ENCODE measurements at places on chromosomes 5 and 9.

GRCh38 chr9:134661791-134662142, 20.2 kb downstream of the COL5A1 start:
- no peak for DNase-seq

- no peak for DNase-seq
These were observed 7.0 kb downstream of the LNPEP start for GRCh38 chr5:96942911-96943310.

- DNase-seq: no peak
These were observed 99.0 kb downstream of the MUSK start for GRCh38 chr9:110767559-110768063.

- DNase-seq: peak; percentile 82
These were observed 35.2 kb downstream of the ZNF366 start for GRCh38 chr5:72472031-72472430.

- DNase-seq: no peak
These were observed 24.0 kb downstream of the TGFBI start for GRCh38 chr5:136052692-136053335.

GRCh38 chr5:139565411-139566305, 4.5 kb downstream of the UBE2D2 start:
- peak; percentile 90 for DNase-seq

DNA sequence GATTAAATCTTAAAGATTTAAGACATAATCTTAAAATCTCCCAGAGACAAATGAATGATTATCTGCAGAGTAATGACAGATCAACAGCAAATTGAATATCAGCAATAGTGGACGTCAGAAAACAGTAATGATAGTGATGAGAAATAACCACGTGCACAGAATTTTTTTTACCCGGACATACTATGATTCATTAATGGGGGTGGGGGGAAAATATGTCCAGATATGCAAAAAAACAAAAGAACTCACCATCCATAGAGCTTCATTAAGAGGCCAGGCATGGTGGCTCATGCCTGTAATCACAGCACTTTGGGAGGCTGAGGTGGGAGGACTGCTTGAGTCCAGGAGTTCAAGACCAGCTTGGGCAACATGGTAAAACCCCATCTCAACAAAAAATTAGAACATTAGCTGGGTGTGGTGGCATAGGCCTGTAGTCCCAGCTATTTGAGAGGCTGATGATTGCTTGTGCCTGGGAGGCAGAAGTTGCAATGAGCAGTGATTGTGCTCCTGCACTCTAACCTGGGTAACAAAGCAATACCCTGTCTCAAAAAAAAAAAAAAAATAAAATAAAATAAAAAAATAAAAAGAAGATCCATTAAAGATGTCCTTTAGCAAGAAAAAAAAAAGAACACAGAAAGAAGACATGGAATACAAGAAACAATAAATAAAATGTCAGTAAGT, 30.9 kb upstream of the SHOC1 start:
- DNase-seq: no peak

DNA sequence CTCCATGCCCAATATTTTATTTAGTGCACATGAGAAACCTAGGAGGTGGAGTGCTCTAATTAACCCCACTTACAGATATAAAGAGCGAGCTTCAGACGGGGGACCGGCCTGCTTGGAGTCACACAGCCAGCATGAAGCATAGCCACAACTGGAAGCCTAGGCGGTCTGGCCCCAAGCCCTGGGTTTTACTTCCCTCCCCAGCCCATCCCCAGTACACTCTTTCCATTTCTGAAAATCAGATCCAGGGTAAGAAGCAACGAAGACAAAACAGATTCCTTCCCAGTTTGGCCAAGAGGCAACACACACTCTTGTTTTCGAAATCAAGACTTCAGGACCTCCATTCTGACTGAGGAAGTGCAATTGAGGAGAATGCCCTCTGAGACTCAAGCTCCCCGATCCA, 27.1 kb downstream of the KCNMB1 start:
- DNase-seq: peak; percentile 74

DNA sequence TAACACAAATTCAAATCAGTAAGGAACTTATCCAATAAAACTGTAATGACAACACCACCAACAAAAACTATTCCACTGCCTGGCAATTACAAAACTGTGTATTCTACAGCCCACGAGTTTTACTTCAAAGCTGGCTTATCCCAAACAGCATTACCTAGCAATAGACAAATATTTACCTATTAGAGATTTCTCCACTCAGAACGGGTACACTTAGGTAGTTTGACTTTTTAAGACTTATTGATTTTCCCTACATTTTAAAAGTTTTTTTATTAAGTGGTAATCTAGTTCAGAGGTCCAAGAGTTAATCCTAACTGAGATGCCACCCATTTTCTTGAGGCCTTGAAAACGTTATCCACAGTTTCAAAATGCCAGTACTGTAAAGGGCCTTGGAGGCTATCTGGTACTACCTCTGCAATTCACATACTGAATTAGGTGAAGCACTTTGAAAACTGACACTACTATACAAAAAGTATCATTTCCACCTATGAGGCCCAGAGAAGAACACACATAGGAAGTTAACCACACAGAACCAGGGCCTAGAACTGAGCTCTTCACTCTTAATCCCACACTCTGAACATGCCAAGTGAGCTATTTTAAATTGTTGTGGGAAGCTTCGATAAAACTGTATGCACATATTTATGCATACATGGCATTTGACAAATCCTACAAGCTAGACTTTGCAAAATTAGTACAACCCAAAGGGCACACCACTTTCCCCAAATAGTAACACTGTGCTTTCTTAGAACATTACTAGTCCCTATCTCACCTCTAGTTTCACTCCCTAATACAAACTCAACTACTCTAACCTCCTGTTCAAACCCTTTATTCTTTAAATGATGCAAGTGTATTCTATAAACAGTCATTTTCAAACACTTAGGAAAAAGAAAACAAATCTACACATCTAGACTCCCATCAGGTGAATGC, 2.1 kb downstream of the NADK2 start:
- no peak for DNase-seq

GRCh38 chr5:169762338-169763095, 125.4 kb downstream of the DOCK2 start:
- no peak for DNase-seq

GRCh38 chr5:144698484-144698883, 527.8 kb downstream of the KCTD16 start:
- DNase-seq: no peak

DNA sequence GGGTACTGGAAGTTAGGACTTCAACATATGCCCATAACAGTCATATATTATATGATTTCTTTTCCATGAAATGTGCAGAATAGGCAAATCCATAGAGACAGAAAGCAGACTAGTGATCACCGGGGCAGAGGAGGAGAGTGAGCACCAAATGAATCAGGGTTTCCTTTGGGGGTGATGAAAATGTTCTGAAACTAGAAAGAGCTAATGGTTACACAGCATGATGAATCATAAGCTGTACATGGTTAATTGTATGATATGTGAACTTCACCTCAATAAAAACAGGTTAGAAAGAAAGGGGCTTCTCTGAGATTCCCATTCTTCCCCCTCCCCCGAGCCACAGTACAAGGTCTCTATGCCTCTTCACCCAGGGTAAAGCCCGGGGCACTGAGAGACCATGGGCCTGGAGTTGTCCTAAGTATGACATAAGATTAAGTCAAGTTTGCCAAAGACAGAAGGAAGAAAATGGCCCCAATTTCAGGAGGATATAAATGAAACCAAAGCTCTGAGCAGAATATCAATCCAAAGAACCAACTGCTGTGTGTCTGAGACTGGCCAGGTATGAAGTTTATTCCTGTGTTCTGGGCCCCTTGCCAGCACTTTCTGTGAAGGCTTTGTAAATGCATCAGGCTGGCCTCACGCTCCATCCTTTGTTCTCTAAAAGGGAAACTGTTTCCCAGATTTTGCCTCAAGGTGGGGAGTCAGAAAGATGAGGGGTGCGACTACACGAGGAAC, 243.8 kb downstream of the CDK5RAP2 start:
- no peak for DNase-seq

GRCh38 chr5:98016771-98017170, 756.7 kb upstream of the RGMB start:
- no peak for DNase-seq

GRCh38 chr5:138784590-138784989, 31.4 kb downstream of the CTNNA1 start:
- DNase-seq: no peak

GRCh38 chr5:54835647-54836046, 149.7 kb downstream of the ESM1 start:
- DNase-seq: no peak

DNA sequence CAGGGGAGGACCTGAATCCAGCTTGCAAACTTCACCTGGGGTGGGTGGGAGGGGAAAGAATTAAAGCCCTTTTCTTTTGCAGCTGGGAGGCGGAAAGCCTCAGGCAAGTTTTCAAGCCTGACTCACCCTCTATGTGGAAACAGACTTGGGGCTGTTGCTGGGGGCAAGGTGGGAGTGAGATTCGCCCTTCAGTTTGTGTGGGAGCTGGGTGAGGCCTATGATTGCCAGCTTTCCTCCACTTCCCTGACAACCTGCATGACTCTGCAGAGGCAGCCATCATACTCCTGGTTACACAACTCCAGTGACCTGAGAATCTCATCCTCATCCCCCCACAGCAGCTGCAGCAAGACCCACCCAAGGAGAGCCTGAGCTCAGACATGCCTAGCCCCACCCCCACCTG, 43.2 kb upstream of the SREK1 start:
- DNase-seq: no peak

GRCh38 chr5:67092535-67092934, 104.1 kb downstream of the CD180 start:
- DNase-seq: no peak

DNA sequence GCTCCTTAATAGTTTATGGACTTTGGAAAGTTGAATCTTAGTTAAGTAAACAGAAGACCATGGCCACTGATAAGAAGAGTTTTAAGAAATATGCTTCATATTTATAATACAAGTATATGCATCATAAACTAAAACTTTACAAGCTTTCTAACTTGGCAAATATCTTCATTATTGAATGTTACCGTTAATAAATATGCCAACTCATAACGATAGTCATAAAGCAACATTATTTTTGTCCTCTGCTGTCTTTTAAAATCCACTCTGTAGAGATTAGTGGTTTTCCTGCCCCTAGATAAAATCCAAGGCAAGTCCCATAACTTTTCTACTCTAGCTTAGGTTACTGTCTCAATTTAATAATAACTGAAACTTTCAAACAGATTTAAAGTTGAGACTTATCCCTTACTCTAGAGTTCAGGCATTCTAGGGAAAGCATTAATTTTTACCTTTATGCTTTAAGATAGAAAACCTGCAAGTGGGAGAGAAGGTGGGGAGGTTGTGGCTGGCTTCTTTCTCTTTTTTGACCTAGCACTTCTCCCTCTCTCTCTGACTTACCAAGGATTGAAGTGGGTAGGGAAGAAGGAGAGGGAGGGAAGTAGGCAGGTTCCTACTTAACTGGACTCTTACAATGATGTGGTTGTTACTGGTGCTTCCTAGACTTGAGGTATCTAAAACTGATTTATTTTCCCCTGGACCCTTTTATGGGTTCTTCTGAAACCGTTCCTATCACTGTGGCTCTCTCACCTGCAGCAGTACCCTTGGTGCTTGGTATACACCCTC, 29.6 kb downstream of the RNF145 start:
- DNase-seq: no peak

DNA sequence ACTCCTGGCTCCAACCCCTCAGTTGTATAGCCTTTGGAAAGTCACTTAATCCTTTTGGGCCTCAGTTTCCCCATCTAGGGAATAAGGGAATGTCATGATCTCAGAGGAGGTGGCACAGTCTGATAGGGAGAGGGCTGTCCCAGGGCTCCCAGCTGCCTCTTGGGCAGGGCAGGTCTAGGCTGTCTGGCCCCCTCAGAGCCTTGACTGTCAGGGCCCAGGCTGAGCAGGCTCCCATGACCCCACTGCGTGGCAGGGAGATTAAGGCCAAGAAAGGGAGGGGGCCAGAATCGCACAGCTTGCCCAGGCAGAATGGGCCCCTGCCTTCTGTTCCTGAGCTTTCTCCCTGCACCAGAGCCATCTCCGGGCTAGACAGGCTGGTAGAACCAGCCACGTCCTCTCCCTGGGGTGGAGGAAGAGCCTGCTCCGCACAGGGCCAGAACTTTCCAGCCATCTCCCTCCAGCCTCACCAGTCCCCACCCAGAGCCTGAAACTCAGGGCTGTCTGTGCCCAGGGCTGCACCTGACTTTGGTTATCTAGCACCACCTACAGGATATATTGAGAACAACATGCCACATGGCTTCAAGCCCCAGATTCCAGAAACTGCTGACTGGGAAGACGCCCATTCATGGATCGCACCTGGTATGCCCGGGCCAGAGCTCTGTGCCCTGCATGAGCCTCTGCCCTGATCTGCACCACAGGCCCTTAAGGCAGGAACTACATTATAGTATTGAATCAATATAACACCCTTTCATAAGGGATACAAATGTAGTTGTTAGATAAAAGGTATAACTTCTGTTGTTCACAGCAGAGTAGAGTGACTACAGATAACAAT, 32.1 kb downstream of the NAIF1 start:
- peak; percentile 59 for DNase-seq

- DNase-seq: no peak
These were observed 2188.5 kb upstream of the WWC1 start for GRCh38 chr5:166102947-166103346.

DNA sequence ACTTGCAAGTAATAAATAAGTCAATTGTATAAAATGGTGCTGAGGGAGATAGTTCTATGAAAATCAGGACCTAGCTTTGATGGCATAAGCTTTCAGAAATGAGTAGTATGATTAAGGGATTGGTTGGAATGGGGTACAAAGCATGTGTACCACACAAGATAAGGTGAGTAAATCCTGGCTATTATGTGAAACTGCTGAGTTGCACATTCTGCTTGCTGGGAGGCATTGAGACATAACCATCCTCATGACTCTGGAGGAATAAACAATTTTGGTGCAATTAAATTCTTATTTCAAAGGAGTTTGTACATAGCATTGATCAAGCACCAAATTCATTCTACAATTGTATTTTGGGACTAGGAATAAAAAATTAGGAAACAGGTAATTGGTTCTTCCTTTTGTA, 755.2 kb upstream of the ACO1 start:
- no peak for DNase-seq

DNA sequence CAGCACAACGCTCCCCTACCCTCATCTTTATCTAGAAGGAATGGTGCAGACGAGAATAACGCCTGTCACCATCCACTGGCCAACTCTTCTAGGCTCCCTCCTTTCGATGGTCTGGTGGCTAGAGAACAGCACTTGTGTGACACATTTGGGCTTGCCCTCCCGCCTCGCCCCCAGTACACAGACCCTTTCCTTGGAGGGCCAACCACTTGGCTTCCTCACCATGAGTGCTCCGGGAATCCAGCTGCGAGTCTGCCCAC, 1.4 kb downstream of the GNAQ start:
- DNase-seq: peak; percentile 67

- no peak for DNase-seq
These were observed 64.0 kb downstream of the DOCK8 start for GRCh38 chr9:278651-279050.

DNA sequence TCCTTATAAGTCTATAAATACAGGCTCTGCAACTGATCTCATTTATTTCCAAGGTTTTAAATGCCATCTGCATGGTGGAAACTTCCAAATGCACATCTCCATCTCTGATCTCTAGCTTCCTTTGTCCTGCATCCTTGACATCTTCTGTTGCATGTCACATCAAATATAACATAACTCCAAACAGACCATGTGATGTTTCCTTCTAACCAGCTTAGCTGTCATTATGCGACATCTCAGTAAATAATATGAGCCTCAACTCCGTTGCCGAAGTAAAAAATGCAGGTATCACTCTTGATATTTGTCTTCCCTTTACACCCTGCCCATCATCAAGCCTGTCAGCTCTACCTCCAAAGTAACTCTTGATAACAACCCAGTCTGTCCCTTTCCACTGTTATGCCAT, 506.4 kb upstream of the C9orf72 start:
- no peak for DNase-seq
